ENCODE measurements at places on chromosomes 5 and 9.

GRCh38 chr5:133311176-133311575 lies 259.4 kb downstream of the HSPA4 start:
- ATAC-seq = no peak

GRCh38 chr9:77907585-77907984 lies 124.0 kb downstream of the GNAQ start:
- ATAC-seq = peak; percentile 64

DNA sequence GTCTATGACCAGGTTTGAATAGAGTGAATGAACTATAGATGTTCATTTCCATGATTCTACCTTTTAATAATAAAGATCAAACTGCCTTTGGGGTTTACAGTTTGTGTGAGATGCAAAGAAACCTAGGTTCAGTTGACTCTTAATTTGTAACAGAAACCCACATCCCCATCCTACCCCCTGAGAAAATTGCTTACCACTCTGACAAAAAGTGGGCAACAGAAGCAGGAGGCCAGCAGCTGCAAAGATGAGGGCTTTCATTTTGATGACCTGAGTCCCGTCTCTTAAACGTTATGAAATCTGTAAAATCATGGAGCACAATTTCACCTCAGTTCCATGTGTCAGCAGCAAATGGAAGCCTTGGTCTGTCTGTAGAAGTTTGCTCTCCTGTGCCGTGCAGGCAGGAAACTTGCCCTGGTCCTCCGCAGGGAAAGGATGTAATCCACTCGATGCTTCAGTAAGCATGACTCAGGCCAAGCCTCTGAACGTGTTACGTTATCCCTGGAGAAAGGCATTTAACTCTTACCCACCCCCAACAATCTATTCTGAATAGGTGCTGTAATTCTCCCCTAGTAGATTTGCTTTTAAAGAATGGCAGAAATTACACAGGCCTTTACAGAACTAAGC lies at the start of gene F2RL2:
Gene F2RL2 (minus strand): TSS at position 431 of the 624 bp plus-strand sequence. CDS start 173 bp downstream, at position 258.
- peak; percentile 95 for ATAC-seq

GRCh38 chr9:107759009-107759822 lies 269.6 kb upstream of the KLF4 start:
- ATAC-seq = no peak

- no peak for ATAC-seq
These were observed 19.4 kb downstream of the PSAT1 start for GRCh38 chr9:78316166-78316892.

DNA sequence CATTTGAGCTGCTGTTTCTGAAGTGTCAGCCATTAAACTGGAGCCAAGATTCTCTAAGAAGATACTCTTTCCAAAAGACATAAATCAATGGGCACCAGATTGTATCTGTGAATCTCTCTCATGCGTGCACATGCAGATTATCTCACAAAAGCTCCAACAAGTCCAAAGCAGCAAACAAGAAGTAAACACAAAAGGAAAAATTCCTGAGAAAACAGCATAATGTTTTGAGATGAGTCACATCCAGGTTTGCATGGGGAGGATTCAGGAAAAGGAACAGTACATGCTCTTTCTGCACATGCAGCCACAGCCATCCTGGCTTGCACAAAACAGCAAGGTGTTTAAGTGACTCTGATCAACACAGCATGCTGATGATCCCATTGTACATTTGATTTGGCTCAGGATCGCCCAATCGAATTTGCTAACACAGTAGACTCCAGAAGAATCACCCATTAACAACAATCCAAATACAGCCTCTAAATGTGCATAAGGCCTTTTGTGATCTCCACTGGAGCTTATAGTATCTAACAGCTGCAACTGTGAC lies 143.1 kb downstream of the ELAVL2 start:
- ATAC-seq = no peak

- ATAC-seq = no peak
These were observed 42.3 kb downstream of the LSM11 start for GRCh38 chr5:157785801-157786200.

DNA sequence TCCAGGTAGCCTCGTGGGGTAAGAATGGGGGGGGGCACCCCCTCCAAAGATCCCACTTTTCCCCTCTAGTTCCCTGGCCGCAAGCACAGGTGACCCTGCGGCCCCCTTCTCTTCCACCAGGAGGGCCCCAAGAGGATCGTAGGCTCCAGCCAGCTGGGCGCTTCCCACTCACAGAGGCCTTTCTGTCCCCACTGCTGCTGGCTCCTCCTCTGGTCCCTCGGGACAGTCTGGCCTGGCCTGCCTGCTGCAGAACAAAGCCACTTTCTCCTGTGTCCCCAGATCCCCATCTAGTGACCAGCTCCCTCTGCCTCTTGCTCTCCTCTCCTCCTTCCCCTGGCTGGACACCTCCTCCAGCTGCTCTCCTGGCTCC lies 534 bp upstream of the SAPCD2 start:
- ATAC-seq = peak; percentile 30

GRCh38 chr9:72982146-72982799 lies 29.4 kb upstream of the ALDH1A1 start:
- ATAC-seq = no peak

GRCh38 chr5:169895926-169896325 lies 84.4 kb downstream of the INSYN2B start:
- ATAC-seq = no peak

DNA sequence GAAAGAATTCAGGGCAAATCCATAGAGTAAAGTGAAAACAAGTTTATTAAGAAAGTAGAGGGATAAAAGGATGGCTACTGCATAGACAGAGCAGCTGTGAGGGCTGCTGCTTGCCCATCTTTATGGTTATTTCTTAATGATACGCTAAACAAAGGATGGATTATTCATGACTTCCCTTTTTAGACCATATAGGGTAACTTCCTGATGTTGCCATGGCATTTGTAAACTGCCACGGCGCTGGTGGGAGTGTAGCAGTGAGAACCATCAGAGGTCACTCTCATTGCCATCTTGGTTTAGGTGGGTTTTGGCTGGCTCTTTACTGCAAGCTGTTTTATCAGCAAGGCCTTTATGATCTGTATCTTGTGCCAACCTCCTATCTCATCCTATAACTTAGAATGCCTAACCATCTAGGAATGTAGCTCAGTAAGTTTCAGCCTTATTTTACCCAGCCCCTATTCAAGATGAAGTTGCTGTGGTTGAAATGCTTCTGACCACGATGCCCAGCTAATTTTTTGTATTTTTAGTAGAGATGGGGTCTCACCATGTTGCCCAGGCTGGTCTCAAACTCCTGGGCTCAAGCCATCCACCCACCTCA lies 42.1 kb downstream of the RFK start:
- no peak for ATAC-seq

GRCh38 chr5:55021410-55021809 lies 2.6 kb upstream of the GZMK start:
- ATAC-seq = no peak

GRCh38 chr9:111984086-111984802 lies 87.6 kb downstream of the UGCG start:
- no peak for ATAC-seq

- ATAC-seq = no peak
These were observed 38.9 kb upstream of the RNU6ATAC start for GRCh38 chr9:134203224-134203623.

- peak; percentile 21 for ATAC-seq
These were observed 566 bp upstream of the FOCAD start for GRCh38 chr9:20683351-20684034.

- peak; percentile 34 for ATAC-seq
These were observed 40.4 kb downstream of the ZDHHC21 start for GRCh38 chr9:14652729-14653377.

DNA sequence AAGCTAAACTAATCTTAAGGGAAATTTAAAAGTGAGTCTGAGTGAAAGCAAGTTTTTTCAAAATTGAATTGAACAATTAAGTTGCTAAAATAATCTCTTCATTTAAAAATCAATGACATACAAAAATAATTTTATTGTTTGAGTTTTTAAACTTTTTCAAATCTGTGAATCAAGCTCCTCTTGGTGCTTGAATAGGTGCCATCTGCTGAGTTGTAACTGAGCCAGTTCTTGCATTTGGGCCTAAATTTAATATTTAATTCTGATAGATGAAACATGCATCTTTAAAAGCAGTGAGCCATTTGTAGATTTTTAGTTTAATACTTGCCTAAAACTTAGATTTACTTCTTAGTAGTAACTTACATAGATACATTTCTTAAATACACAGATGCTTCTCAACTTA lies 31.8 kb downstream of the SPATA31D1 start:
- no peak for ATAC-seq

DNA sequence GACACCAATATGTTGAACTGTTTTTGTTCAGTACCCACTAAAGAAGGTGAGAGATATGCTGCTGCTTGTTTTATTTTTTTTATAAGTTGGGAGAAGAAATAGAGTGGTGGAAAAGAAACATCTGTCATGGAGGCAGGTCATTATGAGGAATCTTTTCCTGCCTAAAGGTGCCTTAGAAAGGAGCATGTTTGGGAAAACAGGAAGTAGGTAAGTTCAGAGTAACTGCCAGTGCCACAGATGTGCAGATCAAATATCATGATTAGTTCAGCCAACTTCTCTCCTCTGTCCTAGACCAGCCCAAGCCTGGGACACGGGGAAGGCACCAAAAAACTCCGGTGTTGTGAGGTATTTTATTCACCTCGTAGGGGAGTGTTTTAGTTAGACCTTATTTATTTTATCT lies 144.2 kb downstream of the MAN2A1 start:
- ATAC-seq = no peak

DNA sequence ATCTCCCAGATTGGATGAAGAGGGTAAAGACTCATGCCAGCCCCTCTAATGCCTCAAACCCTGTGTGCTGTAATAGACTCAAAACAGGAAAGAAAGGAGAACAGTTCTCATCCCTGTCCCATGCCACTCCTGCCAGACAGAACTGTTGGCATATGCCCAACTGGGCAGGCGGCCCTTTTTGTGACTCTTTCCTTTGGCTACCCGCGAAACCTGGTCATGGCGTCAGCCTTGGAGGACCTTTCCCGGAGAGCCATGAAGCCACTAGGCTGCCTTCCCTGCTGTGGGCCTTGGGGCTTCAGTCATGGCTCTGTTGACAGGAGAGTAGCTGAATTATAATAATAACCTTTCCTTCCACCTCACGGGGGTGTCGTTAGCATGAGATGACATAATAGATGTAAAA lies 75.9 kb upstream of the SEMA6A start:
- ATAC-seq = no peak

DNA sequence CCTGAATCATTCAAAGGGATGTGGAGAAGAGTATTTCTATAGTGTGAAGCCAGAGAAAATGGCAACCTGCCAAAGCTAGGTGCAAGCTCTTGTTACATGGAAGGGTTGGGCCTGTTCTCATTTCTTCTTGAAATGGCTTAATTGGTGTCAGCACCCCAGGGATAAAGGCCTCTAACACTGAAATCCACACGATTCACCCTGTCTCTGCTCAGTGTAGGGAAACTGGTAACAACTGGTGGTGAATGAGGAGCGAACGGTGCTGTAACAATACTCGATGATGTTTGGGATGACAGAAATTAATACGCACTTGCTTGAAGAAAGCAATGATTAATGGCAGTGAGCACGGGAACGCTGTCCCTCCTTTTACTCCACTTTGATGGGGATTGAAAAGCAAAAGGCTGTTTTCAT lies 16.2 kb downstream of the PBX3 start:
- peak; percentile 63 for ATAC-seq

DNA sequence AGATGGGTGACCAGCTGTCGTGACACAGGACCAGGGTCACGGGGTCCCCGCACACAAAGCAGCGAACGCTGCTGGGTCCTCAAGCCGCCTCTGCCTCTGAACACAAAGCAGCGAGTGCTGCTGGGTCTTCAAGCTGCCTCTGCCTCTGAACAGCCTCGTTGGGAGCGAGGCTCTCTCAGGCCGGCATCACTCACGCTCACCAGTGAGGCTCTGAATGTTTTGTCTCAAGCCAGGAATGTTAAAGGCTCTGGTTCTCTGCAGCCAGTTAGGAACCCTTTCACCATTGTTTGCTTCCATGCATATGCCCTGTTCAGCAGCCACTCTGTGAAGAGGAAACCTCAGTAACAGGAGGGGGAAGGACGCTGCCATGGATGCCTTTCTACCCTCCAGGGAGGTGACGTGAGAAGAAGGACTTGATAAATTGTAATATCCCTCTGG lies 82.7 kb upstream of the TAF11L2 start:
- no peak for ATAC-seq
